ENCODE measurements at places on chromosomes 7 and 10.

DNA sequence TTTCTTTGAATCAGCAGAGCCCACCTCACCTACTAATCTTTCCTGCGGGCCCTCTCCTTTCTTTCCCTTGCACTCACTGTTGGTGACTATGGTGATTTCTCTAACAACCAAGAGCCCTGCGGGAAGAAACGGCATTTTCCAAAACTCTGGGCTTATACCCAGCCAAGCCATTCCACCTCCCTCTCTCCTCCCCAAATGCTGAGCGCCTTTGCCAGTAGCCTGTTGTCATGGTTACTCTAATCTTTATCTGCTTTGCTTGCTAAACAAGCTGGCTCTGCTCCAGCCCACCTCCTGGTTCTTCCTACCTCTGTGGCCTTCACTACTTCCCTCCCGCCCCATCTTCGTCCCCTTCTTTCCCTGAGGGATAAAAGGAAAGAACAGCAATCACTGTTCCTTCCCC is 86.7 kb downstream of the DGKI start:
- DNase-seq = no peak

DNA sequence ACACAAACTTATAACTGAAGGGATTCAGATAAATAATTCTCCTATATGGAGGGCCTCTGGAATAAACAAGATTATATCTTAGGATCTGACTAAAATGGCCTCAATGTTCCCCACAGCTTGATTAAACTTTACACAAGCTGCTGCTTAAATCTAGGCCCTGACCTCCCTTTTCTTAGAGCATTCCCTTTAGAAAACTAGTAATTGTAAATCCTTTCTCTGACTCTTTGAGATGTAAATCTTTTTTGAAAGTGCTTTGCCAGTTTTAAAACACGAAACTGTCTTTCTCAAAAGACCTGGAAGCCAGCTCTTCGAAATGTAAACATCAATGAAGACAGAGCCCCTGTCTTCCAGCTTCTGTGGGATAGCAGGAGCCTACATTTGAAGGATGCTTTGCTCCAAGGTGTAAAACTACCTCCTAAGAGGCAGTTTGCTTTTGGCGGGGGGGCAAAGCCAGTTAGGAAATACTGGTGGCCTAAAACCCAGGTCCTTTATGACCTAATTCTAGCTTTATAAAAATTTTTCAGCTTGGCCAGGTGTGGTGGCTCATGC is 758.7 kb downstream of the CNTNAP2 start:
- DNase-seq = no peak

DNA sequence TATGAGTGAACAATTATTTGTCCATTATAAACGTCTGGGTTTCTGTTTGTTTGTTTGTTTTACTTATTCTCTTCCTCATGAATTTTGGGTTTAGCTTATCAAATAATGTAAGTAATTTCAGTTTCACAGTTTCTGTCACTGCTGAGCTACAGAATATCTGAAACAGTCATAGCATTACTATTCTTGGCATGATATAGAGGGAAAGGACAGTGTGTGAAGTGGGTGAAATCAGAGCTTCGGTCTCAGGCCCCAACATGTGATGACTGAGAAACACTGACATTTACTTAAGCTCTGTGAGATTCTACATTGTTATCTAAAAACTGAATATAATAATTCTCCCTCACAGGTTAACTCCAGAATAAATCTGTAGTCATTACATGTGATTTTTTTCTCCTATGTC is 8.8 kb upstream of the OR6V1 start:
- no peak for DNase-seq

GRCh38 chr10:103197174-103197573 is 4.1 kb upstream of the NT5C2 start:
- DNase-seq = peak; percentile 39

DNA sequence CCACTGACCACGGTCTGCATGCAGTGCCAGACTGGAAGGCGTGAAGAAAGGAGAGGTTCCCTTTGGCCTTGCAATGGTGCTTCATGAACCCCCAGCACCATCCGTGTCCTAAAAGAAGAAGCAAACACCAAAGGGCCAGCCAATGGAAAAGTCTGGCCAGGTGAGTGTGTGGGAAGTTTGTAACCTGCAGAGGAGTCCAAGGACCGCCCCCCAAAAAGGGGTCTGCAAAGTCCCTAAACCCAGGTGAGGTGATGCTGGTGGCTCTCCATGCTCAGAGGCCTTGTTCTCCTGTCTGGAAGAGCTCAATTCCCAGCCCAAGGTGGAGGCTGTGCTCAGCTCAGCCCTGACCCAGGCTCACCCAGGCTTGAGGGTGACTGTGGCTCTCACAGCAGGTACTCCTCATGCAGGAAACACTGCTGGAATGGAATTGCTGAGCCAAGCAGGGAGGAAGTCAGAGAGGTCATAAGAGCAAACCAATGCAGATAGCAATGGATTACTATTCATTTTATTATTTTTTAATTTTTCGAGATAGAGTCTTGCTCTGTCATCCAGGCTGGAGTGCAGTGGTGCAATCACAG is 52.4 kb upstream of the NANOS1 start:
- no peak for DNase-seq

- no peak for DNase-seq
Measured at GRCh38 chr10:31819391-31819820, 109.2 kb downstream of the ARHGAP12 start.

DNA sequence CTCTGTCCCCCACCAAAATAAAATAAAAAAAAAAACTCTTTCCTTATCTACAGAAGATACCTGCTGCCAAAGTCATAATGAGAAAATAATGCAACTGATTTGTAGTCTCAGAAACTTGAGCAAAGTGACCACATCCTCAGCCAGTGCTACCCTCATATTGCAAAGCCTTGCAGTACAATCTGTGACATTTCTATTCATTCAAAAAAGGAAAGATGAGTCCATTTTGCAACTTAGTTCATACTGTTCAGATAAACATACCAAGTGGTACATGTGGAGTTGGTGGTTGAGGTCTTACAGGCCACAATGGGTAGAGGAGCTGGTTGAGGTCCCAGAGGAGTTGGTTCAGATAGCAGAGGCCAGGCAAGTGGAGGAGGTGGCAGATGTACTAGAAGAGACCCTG is 6.5 kb upstream of the EIF5AL1 start:
- DNase-seq = no peak

DNA sequence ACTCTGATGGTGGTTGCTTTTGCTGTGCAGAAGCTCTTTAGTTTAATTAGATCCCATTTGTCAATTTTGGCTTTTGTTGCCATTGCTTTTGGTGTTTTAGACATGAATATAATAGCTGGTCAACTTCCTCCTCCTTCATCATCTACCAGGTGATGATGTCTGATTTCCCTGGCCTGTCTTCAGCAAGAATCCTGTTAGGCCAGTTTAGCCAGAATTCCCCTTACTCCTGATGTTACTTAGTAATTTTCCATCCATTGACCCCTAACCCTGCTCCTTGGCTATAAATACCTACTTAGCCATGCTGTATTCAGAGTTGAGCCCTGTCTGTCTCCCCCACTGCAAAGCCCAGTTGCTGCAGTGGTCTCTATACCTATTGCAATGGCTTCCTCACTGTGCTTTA is 91.4 kb downstream of the ZNF777 start:
- DNase-seq = no peak

DNA sequence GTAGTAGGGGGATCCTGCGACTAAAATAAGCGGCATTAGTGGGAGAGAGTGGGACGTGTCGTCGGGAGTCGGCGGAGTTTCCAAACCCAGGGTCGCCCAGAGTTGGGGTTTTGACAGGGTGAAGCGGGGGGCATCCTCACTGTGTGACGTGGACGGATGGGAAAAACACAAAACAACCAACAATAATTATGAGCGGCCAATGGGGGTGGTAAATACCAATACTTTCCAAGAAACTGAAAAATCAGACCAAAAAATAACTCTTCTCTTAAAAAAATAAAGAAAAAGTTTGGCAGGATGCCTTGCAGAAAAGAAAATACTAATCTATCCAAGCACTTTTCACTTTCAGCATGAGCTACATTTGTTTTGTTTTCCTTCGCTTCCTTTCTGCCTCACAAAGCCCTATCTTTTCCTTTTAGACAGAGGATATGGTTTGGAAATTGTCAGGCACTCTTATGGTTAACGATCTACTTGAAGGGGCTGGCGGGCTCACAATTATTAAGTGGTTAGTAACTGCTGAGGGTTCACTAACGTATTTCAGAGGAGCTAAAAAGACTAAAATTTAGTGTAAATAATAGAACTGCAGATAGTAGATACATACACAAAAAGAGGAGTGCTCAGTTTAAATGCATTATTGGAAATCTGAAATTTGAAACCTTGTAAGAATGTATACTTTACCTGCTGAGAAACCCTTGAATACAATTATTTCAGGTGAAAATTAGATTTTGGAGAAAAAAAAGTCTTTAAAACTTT is 802 bp upstream of the CDK6 start:
- DNase-seq = peak; percentile 51

GRCh38 chr7:43396187-43396740 is 186.6 kb upstream of the STK17A start:
- no peak for DNase-seq

GRCh38 chr7:131623154-131623553 is 66.7 kb upstream of the PODXL start:
- no peak for DNase-seq

DNA sequence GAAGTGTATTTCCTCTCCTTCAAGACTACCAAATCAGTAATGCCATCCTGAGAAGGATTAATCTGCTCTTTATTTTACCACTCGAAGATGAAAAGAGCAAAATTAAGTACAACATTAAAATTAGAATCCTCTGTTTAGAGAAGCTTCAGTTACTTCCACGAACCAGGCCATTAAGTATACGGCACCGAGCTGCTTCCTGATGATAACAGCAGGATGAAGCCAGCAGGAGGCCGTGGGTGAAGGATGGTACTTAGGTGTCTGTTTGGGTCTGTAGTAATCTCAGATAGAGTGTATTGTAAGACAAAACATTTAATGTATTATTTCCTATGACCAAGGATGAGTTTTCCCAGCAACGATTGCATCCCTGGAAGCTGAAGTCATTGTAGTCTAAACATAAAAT is 362.8 kb downstream of the SFMBT2 start:
- no peak for DNase-seq

GRCh38 chr7:115679976-115680375 is 350.6 kb downstream of the TFEC start:
- DNase-seq = no peak

- no peak for DNase-seq
Measured at GRCh38 chr7:137717811-137718271, 128.9 kb downstream of the DGKI start.

DNA sequence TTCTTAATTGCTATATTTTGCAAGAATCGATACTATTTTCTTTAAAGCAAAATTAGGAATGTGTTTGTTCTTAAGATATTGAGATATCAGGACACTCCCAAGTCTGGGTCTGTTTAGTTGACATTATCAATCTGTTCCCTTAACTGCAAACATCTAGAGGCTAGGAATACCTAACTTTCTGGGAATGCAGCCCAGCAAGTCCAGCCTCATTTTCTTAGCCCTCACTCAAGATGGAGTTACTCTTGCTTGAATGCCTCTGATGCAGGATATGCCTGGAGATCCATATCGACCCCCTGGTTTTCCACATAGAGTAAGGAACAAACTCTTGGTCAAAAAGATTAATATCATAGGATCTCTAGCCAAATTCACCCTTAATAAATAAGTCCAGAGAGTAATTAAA is 305.3 kb upstream of the COBL start:
- DNase-seq = no peak

DNA sequence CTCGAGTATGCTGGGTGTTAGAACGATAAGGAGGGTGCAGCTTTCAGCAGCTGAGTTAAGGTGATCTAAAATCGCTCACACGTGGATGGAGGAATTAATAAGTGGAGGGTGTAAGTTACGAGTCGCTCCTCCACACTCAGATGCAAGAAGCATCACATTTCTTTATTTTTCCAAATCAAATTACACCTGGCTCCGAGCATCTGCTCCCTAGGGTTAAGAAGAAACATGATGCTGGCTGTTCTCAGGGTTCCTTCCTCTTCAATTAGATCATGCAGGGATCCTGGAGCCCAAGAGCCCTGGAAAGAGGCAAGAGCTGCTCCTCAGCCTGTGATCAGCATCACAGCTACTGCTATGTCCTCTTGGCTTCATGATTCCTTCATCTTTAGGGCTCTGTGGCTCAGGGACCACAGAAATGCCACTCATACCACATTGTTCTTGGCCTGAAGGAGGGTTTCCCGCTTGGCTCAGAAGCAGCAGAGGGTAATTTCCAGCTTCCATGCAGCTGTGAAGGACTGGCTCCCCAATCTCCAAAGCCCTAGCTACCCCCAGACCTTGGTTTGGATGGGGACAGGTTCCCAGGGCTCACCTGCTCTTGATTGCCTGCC is 235.9 kb upstream of the ZNF32 start:
- DNase-seq = no peak

GRCh38 chr10:8073691-8074416 is 19.4 kb downstream of the GATA3 start:
- DNase-seq = peak; percentile 42

- no peak for DNase-seq
Measured at GRCh38 chr7:133672866-133673265, 420.0 kb downstream of the EXOC4 start.

GRCh38 chr7:42494736-42495135 is 257.7 kb upstream of the GLI3 start:
- no peak for DNase-seq

DNA sequence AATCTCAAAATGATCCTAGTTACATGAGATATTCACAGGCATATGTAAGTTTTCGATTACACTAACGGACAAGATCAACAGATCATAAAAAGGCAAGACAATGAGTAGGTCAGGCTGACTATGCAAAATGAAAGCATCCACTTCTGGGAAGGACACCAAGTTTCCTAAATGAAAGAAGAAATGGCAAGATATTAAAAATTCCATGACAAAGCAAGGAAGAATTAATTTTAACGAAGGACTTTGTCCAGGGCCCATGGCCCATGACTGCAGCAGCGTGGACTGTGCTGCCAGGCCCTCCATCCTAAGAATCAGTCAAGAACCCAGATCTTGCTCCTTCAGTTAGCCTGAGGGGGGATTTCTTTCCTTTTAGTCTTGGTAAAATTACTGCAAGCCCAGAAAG is 182.4 kb upstream of the FRMD4A start:
- no peak for DNase-seq

DNA sequence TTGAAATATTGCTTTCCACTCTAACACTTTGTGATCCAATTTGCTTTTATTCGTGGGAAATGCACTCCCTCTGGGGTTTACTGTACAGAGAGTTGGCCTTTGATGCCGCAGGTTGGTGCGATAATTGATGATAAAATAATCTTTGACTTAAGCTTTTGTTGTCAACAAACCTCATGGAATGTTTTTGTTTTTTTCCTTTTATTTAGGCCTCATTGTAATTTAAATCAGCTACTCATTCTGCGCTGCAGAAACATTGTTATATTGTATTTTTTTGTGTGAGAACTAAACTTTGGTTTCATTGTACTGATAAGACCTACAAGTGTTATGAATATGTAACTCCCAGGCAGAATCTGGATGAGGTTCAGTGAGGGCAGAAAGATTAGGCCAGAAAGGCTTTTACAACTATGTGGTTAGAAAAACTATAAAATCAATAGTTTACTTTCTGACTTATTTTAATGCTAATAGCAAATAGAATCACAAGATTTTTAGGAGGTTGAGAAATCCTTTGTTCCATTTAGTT is 76.8 kb upstream of the POM121L12 start:
- DNase-seq = no peak

GRCh38 chr7:27235387-27236311 is 7.0 kb upstream of the EVX1 start:
- DNase-seq = peak; percentile 48

- no peak for DNase-seq
Measured at GRCh38 chr7:157021071-157021870, 10.8 kb upstream of the MNX1 start.

GRCh38 chr7:140981951-140982350 is 32.8 kb downstream of the MRPS33 start:
- no peak for DNase-seq
